ENCODE measurements at places on chromosomes 11 and 22. TPM values are rescaled to one million over a fixed set of nuclear protein-coding genes. Genes with fewer than 3 reads are reported as not detected.

GRCh38 chr22:20131859-20132685 lies 468 bp downstream of the ZDHHC8 start:
- H3K4me1 ChIP-seq, result peaks cover 8% of the 10 kb centered on the region
- H3K27me3 ChIP-seq, result no peaks in the 10 kb centered on the region
- no peaks in the 10 kb centered on the region for H3K36me3 ChIP-seq
- peak; percentile 58 for DNase-seq

- DNase-seq, result no peak
- H3K4me3 ChIP-seq, result no peak overlapping the region
- H3K27me3 ChIP-seq, result no peaks in the 10 kb centered on the region
- H3K4me1 ChIP-seq, result peaks cover 26% of the 10 kb centered on the region
- H3K36me3 ChIP-seq, result no peaks in the 10 kb centered on the region
- no peak overlapping the region for H3K27ac ChIP-seq
Measured at GRCh38 chr22:24284747-24285203, 14.1 kb downstream of the SPECC1L start.

DNA sequence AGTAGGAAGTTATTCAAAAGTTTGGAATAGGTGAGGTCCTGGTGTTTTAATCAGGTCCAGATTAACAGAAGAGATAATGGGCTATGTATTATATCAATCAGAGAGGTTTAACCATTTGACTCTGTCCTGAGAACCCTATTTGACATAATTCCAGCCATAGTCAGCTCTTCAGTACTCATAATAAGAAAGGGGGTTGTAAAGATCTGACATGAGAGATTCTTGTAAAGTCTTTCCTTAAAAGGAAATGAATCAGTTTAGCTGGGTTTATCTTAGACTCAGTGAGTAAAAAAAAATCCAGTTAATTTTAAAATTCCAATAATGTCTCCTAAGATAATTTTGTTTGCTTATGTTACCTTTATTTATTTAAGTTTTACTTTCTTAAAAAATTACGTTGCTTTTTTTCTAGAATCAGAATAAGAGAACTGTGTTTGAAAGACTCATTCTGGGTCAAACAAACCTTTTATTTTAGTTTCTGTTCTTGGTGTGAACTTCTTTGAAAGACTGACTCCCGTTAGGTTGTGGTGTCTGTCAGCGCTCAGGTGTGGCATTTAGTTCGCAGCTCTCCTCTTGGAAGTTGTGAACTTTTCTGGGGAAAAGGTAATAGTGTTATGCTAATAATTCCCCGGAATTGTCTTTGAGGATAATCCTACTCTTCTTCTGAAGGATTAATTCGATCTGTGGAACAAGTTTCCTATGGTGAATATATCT lies 20.5 kb downstream of the NUCB2 start:
- no peak overlapping the region for H3K4me3 ChIP-seq
- DNase-seq, result no peak
- H3K27ac ChIP-seq, result no peak overlapping the region
- H3K4me1 ChIP-seq, result no peaks in the 10 kb centered on the region
- no peaks in the 10 kb centered on the region for H3K27me3 ChIP-seq

DNA sequence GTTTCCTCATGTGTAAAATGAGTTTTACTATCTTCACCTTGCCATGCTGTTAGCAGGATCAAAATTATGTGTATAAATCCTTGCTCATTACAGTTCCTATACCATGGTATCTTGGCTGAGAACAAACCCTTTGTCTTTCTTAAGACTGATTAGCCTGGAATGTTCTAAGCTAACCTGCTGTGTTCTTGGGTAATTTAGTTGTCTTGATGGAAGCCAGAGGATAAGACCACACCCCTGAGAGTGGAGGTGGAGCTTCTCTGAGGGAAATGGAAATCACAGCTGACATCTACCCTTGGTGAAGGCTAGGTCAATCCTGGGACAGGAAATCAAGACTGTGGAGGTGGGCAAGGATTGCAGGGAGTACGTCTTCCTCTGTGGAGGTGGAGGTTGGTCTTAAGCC lies 206.1 kb upstream of the ARHGAP20 start:
- no peak overlapping the region for H3K27ac ChIP-seq
- no peaks in the 10 kb centered on the region for H3K4me1 ChIP-seq
- no peak overlapping the region for H3K4me3 ChIP-seq
- no peaks in the 10 kb centered on the region for H3K27me3 ChIP-seq
- no peak for DNase-seq
- H3K36me3 ChIP-seq, result no peaks in the 10 kb centered on the region

- no peak overlapping the region for H3K4me3 ChIP-seq
- H3K36me3 ChIP-seq, result no peaks in the 10 kb centered on the region
- no peak overlapping the region for H3K27ac ChIP-seq
- no peaks in the 10 kb centered on the region for H3K4me1 ChIP-seq
Measured at GRCh38 chr11:66559142-66559865, 9.1 kb downstream of the CTSF start.

GRCh38 chr11:125976156-125976555 lies 30.3 kb downstream of the VSIG10L2 start:
- H3K4me3 ChIP-seq, result no peak overlapping the region
- DNase-seq, result no peak
- H3K4me1 ChIP-seq, result peaks cover 13% of the 10 kb centered on the region
- H3K27me3 ChIP-seq, result no peaks in the 10 kb centered on the region

- no peak overlapping the region for H3K27ac ChIP-seq
- peaks cover 13% of the 10 kb centered on the region for H3K4me1 ChIP-seq
- no peaks in the 10 kb centered on the region for H3K36me3 ChIP-seq
- DNase-seq, result no peak
Measured at GRCh38 chr22:34814260-34815025, 251.5 kb upstream of the ISX start.

Gene NRIP3
- 42.7 TPM for total RNA-seq

Measured in neural progenitor cell (in vitro differentiated cells).